ENCODE measurements at places on chromosomes 6 and 20.

DNA sequence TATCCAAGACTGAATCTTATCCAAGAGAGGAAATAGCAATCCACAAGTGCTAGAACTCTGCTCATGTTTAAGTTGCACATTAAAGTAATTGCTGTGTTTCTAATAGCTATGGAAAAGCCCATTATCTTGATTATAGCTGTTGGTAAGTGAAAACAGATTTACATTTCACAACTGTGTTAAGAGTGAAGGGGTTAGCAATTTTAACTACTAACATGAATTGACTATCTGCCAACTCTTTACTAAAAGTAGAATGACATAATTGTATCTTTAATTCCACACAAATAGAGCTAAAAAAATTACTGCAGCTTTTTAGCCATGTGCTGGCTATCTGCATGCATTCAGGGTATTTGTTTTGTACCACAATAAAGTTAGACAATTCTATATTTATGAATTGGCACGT is 277.9 kb upstream of the IRAK1BP1 start:
- no peak for DNase-seq

DNA sequence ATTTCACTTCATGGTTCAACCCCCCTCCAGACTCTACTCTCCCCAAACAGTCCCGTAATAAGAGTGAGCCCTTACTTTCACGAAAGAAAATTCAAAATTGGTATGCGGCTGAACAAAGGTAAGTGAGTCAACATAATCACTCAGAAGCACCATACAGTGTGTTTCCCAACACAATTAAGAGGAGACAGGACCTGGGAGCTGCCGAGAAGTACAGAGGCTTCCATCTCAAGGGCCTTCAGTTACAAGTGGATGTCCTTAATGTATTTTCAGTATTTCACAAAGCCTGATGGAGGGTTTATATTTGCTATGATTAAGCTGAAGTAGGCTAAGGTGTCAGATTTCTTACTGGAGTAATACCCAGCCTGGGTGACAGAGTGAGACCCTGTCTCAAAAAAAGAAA is 51.1 kb downstream of the MYO6 start:
- no peak for DNase-seq

DNA sequence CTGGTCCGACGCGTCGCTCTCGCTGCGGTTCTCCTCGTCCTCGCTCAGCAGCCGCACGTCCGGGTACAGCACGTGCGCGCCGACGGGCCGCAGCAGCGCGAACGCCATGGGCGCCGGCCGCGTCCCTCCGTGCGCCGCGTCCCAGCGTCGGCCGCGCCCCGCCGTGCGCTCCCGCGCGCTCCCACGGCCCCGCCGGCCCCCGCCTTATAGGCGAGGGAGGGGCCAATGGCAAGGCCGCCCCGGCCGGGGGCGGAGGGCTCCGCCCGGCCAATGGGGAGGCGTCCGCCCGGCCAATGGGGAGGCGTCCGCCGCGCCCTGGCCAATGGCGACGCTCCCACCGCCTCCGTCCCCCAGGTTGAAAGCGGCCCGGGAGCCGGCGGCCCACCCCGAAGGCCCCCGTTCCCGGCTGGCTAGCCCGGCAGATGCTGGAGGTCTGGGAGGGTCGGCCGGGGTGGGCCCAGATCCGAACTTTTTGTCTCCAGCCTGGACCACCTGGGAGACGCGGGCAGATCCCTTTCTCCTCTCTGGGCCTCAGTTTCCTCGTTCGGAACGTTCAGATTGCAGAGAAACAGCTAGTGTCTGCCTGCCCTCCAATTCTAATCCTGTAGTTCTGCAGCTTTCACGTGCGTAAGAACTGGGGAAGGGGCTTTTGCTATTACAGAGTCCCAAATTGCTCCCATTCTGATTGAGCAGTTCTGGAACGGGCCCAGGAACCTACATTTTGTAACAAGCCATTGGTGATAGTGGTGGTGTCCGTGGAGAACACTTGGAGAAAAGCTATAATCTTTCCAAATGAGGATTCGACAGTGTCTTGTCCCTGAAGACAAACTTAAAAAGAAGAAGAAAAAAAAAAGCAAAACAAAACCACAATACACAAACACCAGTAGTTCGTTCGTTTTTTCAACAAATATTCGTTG is at the start of gene TCF15:
TCF15 (minus strand) TSS at position 180 of the 917 bp plus-strand sequence; CDS start at position 108, 72 bp downstream.
- DNase-seq: no peak

DNA sequence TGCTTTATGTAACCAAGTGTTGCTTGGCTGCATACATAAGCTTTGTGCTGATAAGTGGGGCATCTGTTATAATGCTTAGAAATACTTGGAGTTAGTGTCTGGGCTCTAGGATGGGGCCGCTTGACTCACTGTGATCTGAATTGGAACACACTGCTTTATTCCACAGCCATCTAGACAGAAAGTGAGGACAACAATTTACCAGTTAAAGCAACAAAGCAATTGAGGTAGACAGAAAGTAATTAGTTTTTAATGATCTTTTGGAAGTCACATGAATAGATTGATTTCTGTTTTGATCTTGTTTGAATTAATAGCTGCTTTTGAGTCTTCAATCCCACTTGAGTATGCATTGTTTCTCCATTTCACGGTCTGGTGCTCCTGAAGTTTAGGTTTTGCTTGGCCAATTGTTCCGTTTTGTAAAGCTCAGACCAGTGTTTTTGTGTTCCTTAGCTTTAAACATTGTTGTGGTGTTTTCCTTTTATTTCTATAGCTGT is 157.5 kb downstream of the TRMT11 start:
- DNase-seq: no peak

DNA sequence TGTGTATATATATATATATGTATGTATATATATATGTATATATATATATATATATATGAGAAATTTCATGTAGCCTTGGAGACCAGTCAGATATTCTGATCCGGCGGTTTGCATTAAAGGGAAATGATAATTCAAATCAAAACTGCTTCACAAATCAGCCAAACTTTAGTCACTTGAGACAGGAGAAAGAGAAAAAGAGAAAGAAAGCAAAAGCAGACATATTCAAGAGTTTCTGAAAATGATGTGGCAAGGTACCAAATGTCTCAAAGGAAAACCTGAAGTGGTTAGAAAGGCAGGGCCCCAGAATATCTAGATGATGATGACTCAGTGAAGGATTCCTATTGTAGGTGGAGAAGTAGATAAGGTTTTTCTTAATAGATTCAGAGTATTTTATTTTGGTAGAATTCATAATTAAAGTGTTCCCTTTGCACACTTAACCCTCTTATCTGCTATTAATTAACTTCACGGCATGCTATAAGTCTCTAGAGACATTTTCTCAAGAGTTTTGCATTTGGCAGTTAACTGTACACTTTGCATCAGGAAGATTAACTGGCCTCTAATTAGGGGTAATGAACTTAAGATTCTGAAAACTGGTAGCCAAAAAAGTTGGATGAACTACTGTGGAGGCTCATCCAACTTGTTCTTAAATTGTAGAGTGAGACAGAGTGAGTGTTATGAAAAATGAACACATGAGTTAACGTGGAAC is 50.1 kb upstream of the ASF1A start:
- no peak for DNase-seq

DNA sequence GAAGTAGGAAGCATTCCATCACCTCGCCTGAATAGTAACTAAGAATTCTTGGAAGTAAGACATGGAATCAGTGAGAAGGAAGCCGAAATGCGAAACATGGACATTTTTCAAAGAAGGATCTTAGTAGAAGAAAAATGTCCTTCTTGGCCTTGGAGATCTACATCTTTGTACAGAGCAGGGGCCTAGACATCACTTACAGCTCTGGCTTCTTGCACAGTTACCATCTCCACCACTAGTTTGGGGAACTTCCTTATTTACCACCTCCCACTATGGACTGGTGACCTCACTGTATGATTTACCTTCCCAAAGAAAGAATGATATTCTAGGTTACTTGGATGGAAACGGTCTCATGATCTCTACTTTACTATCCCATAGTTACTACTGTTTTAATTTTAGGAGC is 15.7 kb downstream of the CASS4 start:
- DNase-seq: no peak

DNA sequence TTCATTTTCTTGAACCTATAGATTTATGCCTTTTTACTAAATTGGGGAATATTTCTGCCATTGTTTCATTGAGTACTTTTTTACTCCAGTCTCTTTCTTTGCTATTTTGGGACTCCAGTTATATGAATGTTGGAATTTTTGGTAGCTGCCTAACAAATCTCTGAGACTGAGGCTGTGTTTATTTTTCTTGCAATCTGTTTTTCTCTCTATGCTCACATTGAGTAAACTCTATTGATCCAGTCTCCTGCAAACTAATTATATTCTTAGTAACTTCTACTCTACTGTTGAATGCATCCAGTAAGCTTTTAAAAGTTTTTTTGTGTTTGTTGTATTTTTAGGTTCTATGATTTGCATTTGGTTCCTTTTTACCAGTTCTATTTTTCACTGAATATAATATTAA is 903.4 kb upstream of the GJE1 start:
- DNase-seq: no peak

DNA sequence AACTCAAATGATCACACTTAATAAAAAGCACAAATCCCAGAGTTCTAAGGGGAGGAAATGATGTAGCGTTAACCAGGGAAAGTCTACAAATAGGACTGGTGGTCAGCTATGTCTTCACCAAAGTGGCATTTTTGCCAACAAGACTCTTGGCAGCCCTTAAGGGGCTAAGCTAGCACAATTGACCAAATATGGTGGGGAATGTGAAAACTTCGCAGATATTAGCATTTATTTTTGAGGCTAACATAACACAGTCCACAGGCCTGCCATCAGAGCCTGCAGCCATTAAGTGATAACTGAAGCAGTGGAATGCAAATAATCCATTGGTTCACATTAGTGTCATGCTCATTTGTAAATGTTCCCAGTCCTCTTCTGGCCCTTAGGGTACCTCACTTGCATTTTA is 274.6 kb downstream of the FOXC1 start:
- DNase-seq: no peak

DNA sequence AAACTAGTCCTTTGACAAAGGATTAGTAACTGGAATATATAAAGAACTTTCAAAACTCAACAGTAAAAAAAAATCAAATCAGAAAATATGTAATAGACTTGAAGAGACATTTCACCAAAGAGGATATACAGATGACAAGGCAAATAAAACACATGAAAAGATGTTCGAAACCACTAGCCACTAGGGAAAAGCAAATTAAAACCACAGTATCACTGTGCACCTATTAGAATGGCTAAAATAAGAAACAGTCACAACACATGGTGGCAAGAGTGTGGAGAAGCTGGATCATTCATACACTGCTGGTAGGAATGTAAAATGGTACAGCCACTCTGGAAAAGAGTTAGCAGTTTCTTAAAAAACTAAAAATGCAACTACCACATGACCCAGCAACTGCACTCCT is 14.9 kb downstream of the ZBTB2 start:
- DNase-seq: peak; percentile 43

DNA sequence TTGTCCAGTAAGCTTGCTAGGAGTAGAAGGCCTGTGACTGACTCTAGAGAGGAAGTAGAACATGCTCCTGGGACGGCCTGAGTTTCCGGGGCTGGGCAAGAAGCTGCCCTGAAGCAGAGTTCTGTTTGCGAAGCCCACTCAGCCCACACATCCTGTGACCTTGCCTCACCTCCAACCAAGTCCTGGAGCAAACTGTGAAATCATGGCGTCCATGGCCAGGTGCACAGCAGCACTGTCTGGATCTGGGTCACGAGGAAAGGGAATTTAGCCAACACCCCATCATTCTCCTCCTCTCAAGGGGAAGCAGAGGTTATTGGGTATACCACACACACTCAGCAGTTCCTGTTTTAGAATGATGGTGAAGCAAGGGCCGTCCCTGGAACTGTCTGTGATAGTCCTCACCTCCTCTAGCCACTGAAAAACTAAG is 87.5 kb downstream of the CRYBG1 start:
- DNase-seq: no peak

DNA sequence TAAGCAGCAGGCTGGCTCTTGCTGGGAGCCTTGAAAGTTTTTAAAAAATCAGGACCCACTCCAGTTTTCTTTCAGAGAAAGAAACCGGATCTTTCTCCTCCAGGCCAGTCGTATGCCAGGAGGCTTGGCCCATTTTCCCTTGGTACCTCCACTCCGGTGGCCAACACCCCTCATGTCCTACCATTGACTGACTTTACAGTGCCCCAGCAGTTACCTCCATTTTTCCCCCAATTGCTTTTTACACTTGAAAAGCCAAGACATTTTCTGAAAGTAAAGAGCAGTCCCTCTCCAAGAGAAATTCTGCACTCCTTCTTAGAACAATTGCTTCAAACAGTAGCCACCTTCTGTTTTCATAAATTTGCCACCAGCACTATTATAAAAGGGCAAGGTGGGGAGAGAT is 47.7 kb upstream of the SNX9 start:
- no peak for DNase-seq

DNA sequence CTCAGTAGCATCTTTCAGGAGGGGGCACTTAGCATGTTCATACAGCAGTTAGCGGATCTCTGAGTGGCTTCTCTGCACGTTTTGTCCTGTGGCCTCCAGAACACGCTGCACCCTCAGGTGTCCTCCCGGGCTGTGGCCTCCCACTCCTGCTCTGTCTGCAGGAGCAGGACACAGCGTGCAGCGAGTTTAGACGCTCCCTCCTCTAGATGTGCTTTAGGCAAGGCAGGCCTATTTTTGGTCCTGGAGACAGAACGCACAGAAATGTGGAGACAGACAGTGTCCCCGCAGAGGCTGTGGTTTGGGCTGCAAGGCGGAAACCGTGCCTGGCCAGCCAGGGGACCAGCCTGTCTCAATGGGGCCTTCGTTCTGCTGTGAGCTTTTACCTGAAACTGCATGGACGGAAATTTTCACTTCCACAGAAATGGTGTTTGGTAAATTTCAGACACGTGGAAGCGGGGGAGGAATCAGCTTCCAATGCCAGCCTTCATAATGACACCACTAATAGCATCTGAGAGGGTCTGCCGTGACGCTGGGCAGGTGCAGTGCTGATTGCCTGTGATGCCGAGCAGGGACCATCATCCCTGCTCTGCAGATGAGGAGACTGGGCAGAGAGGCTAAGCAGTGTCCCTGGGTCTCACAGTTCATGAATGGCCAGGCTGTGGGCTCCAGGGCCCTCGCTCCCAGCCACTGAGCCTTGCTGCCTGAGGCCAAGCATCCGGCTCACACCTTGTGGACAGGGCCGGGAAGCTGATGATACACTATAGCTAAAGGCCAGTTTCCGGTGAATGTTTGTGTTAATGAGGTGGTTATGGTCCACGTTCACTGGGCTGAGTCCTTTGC is 120.9 kb downstream of the SYCP2 start:
- no peak for DNase-seq

DNA sequence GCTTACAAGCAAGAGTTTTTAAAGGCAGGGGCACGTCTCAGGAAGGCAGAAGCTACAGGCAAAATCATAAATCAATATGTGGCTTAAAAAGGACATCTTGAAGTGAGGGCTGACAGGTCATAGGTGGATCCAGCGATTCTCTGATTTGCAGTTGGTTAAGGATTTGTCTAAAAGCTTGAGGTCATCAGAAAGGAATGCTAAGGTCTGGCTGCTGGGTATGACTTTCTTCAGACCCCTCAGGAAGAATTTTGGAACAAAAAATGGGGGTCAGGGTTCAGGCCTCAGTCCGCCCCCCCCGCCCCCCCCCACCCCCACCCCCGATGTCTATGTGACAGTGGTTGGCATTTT is 261.9 kb downstream of the CDH4 start:
- no peak for DNase-seq
